ENCODE measurements at places on chromosomes 6 and 20.

DNA sequence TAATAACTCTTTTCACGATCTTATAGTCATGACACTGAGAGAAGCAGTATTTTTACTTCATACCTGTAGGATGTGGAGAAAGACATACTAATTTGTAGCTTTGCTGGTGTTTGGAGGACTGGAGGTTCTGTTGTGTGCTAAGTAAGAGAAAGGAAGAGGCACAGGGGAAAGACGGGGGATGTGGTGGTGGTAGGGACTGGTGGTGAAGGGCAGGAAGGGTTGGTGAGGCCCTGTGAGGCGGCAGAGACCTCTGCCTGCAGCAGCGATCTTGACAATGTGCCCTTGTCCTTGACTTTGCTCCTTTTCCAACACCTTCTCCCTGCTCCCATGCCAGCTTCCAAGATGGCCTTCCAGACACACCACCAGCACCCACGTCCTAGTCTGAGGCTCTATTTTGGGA is 32.6 kb upstream of the MPC1 start:
- no peak for DNase-seq

DNA sequence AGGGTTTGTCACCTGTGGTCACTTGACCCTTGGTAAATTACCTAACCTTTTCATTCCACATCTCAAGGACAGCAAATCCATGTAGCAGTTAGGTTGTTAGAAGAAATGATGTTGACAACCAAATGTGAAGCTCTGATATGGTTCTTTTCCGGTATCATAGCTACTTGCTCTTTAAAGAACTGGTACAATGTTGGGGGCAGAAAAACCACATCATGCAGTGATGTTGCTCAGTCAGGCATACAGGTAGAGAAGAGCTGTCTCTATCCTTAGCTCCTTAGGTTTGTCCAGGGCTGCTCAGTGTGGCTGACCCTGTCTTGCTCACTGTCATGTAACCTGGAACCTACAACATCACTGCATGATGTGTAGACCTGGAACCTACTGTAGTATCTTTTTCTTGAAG is 135.5 kb downstream of the LRRC1 start:
- DNase-seq: no peak

GRCh38 chr20:63885264-63886053 is 9.5 kb upstream of the DNAJC5 start:
- no peak for DNase-seq

- no peak for DNase-seq
These were observed 184.2 kb downstream of the DHX35 start for GRCh38 chr20:39146394-39146793.

DNA sequence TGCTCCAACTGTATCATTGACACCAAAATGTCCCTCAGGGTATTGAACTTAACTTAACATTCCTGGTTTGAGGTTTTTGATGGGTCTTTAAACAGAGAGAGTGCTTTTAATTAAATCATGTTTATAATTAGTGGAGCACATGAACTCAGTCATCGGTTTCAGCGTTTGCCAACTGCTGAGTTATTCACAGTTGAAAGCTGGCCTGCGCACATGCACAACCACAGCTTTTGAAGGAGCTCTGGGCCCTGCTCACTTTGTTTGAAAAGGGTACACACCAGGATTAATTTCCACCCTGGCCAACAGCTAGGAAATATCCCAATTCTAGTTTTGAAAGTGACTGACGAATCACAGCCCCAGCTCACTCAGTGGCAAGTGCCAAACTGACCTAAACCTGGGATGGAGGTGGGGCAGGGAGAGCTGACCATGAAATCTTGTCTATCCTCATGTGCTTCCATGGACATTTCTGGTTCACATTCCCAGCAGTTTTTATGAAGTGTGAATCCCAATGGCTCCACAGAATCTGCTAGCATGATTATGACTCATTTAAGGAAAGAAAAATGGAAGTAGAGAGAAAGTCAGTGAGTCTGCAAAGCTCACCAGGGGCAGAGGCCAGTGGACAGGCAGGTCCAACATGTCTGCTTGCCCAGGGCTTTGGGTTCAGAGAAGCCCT is 247.8 kb downstream of the FNDC1 start:
- DNase-seq: no peak

DNA sequence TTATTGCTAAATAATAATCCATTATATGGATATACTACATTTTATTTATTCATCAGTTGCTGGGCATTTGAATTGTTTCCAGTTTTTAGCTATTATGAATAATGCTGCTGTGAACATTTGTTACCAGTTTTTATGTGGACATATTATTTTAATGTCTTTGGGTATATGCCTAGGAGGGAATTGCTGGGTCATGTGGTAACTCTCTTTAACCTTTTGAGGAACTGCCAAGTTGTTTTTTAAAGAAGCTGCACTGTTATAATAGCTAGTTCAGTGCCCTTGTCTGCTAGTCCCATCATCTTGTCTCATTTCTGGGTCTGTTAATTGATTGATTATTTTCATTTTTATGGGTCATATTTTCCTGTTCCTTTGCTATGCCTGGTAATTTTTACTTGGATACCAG is 56.3 kb downstream of the FOXO3 start:
- DNase-seq: no peak

DNA sequence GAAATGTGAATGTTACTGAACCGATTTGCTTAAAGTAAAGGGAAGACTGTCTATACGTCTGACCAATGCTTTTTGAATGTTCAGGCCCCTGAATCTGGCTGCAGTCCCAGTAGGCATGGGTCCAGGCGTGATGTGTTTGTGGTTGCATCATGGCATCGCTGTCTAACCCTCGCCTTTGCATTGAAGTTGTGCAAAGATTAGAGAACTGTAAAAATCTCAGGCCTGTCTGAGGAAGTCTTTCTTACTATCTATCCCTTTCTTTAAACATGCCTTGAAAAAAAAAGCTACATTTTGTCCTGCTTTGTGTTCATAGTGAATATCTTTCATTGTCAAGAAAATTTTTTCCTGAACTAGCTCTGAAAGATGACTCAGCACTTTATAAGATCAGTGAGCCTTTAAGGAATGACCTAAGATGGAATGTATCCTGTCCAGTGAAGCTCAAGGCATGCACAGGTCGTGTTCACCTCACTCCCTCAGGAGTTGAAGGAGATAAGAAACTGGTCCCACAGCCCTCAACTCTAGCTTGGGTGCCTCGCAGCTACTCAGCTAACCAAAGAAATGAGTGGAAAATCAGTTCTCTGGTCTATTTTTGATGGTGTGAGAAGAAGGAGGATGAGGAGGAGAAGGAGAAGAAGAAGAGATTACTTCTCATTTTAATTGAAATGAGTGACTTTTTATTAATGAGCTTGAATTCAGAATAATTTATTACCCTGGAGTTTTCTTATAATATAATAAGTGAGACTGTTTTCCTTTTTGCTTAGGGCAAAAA is 48.6 kb downstream of the TPD52L1 start:
- peak; percentile 87 for DNase-seq

- DNase-seq: no peak
These were observed 602 bp upstream of the TSPYL4 start for GRCh38 chr6:116254297-116255056.

DNA sequence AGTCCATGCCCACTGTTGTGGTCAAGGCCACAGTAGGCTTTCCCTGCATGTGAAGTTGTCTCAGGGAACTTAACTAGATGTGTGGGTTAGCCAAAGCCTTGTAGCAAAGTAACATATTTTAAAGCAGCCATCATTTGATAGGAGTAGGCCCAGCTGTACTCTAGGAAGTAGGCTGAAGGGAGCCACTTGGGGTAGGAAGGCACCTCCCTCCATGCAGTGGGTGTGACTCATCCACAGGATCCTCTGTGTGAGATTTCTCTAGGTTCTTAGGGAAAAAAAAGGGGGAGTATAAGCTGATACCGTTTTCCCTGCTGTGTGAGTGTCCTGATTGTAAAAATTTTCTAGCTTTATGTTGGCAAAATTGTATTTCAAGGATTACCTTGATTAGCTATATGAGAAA is 44.7 kb downstream of the VAPB start:
- DNase-seq: no peak

DNA sequence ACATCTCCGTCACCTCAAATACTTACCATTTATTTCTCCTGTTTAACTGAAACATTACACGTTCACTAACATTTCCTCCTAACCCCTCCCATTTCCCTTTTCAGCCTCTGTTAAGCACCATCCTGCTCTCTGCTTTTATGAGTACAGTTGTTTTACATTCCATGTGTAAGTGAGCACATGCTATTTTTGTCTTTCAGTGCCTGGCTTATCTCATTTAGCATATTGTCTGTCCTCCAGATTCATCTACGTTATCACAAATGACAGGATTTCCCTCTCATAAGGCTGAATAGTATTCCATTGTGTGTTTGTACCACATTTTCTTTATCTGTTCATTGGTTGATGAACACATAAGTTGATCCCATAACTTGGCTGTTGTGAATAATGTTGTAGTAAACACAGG is 22.7 kb downstream of the TAF11 start:
- no peak for DNase-seq

- DNase-seq: peak; percentile 49
These were observed 548.5 kb downstream of the CD83 start for GRCh38 chr6:14665827-14666724.

DNA sequence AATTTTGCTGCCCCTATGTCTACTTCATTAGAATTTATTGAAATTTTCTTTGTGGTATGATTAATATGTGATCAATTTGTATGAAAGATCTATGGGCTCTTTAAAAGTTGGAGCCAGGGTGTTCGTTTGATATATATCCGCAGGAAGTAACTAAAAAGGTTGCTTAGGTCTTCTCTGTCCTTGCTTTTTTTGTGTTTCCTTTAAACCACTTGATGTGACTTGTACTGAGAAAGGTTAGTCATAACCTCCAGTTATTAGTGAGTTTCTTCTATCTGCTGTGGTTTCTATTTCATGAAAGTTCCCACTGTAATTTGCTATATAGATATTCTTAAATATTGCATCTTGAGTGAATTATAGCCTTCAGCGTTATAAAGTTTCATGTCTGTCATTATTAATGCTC is 585.3 kb upstream of the ARID1B start:
- no peak for DNase-seq

DNA sequence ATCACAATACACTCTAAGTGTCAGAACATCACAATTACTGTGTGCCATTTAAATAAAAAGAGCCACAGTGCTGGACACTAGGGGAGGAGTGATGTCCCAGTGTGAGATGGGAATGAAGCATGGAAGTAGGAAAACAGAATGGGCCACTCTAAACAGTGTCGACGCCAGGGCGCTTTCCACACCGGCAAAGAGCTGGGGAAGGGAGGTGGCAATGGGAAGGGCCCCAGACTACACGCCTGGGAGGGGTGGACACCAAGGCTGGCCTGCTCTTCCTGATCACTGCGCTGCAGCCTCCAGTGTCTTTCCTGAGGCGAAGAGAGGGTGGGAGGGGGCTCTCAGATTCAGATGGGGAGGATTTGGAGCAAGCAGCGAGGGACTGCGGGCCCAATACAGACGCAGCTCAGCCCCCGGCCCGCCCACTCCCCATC is 75.9 kb downstream of the ERMARD start:
- DNase-seq: no peak

DNA sequence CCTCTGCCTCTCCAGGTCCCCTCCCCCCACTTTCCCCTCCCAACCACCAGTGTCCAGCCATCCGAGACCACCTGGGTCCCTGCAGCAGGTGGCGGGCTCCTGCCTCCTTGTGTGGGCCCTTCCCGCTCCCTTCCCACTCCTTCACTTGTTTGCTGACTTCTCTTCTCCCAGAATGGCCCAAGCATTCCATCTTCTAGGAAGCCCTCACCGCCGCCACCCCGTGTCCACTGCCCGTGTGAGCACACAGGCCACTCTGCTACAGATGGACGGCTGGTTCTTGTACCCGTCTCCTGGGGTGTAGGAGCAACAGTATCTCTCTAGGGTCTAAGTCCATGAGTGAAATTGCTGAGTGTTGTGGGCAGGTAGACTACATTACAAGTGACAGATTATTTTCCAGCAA is 15.0 kb downstream of the BPHL start:
- no peak for DNase-seq

DNA sequence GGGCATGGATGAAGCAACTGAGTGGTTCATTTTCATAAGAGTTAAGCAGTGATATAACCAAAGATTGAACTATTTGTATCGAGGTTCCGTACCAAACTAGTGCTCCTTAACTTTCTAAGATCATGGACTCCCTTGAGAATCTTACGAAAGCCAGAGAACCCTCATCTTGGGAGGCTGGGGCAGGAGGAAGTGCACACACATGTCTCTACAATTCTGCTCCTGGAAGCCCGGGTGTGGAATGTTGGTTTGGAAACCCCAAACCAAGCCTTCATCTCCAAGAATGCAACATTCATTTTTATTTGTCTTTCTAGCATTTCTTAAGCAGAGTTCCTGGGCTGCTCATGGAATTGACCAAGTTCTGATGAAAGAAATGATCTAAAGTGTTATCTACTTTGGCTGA is 250.5 kb upstream of the PRND start:
- no peak for DNase-seq

- no peak for DNase-seq
These were observed 147.4 kb upstream of the SIM1 start for GRCh38 chr6:100612094-100612493.

DNA sequence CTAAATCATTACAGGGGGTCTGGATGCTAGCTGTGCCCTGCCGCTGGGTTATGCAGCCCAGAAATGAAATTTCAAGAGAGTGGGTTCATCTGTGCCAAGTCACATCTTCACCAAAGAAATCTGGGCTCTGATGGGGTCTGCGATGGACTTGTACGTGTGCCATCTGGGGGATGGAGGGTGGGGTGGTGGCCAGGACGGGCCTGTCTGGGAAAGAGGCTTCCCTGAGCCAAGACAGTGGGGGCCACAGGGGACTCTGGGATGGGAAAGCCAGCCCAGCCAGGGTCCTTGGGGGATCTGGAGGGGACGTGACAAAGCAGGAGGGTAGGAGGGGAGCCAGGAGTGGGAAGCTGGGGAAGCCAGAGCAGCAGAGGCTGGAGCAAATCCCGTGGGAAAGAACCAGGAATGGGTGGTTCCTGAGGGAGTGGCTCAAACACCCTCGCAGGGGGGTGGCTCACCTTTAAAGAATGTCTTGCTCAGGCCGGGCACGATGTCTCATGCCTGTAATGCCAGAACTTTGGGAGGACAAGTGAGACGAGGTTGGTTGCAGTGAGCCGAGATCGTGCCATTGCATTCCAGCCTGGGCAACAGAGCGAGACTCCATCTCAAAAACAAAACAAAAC is 36.3 kb upstream of the SULF2 start:
- no peak for DNase-seq

DNA sequence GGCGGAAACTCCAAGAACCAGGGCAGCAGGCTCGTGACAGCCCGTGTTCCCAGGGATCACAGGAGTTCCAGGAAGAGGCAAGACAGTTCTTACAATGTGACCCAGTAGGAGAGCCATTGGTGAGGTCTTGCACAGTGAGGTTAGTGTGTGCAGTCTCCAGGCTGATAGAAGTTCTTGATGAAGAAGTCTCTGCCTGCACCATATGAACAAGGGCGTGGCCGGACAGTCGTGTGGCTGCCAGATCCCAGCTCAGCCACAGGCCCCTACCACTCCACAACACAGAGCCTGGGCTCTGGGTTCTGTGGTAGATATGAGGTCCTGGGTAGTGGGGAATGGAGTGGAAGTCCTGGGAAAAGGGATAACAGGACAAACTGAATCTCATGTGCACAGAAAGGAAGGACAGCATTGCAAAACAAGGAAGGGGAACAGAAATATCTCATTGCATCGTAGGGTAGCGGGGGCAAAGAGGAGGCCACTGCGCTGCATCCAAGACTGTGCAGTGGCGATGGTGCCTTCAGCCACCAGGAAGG is 65.2 kb downstream of the STX11 start:
- no peak for DNase-seq

Measured in retinal pigment epithelial cell (primary cell).